ENCODE measurements at places on chromosomes 16 and 17. TPM values are rescaled to one million over a fixed set of nuclear protein-coding genes. Genes with fewer than 3 reads are reported as not detected.

Gene TMEM235
- total RNA-seq: not detected

Gene PLXDC1
- 37.7 TPM for total RNA-seq

- no peak for DNase-seq
Observed at GRCh38 chr16:4373909-4374742, 2.5 kb downstream of the VASN start.

- DNase-seq: no peak
Observed at GRCh38 chr17:63189930-63190329, 223.9 kb downstream of the TANC2 start.

- no peak for DNase-seq
Observed at GRCh38 chr16:1613211-1613622, 1.1 kb downstream of the CRAMP1 start.

DNA sequence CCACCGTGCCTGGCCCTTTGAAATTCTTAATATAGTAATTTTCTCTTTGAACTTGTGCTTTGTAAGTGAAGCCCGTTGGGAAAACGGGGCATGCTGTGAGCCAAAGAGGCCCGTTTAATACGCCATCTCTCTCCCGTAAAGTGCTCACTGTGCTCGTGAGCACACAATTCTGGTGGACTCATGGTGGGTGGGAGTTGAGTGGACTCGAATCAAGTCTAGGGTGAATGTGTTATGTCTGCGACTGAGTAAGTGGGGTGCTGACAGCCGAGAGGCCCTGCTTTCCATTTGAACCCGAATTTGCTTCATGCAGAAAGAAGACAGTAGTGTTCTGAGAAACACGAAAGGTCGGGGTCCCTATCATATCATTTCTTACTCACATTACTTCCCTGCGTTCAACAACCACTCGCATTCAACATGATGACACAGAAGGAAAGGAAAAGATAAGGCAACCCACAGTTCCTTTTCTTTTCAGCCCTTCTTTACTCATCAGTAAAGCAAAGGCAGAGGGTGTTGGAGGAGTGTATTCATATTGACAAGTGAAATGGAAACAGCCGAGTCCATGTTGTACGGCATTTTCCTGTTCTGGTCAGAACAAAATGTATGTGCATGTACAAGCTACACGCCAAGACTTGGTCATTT is 4.8 kb upstream of the ATP2A3 start:
- DNase-seq: no peak

- no peak for DNase-seq
Observed at GRCh38 chr17:16013943-16014407, 14.4 kb downstream of the TTC19 start.

- DNase-seq: no peak
Observed at GRCh38 chr16:13315642-13316427, 414.4 kb downstream of the SHISA9 start.

DNA sequence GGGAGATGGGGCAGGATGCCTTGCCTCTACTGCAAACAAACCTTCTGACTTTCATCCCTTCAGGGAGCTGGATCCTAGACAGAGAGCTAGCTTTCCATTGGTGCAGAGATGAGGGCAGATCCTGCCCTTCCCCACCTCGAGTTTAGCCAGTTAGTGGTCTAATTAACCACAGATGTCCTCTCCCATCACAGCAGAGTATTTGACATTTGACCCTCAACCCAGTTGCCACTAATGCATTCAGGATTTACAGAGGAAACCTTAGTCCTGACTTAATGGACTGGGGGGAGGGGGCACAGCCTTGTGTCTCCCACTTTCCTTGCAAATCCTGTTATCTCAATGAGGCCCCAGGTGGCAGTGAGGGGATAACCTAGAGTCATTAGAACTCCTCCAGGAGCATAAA is 10.2 kb downstream of the PIP4K2B start:
- no peak for DNase-seq

GRCh38 chr16:11297492-11298142 is 16.5 kb upstream of the PRM1 start:
- DNase-seq: peak; percentile 66

GRCh38 chr16:15772579-15773293 is 84.1 kb downstream of the MYH11 start:
- no peak for DNase-seq

DNA sequence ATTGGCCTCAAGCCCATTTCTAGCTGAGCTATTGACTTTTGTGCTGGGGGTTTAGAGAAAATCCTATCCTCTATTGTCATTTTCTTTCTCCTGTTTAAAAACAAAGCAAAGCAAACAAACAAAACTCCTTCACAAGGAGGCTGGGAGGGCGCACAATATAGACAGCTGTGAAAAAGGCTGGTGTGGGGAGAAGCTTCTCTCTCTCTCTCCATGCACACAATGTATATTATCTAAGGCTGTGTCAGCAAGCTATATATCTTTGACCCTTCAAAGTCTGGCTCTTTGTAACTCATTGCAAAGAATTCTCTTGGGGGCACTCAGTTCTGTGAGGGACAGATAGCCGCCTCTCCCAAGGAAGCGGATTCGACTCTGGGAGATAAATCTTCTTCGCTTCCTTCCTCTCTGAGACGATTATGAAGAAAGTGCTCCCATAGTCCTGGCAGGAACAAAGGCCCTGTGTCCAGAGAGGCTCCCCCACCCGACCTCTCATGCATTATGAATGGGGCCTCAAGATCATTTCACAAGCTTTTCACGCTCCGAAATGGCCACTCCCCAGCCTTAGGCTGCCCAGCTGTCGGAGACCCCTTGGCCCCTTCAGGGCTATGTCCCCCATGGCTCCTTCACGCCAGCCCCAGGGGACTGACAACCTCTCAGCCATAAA is 33.2 kb upstream of the MEAK7 start:
- DNase-seq: no peak
